ENCODE measurements at places on chromosomes 1 and 21. TPM values are rescaled to one million over a fixed set of nuclear protein-coding genes. Genes with fewer than 3 reads are reported as not detected.
A peak's percentile ranks its signal among the peaks of the same experiment; 100 is the strongest.

GRCh38 chr1:199226163-199226562, 587.3 kb downstream of the PTPRC start:
- peak; percentile 22 for DNase-seq

GRCh38 chr1:62230718-62231117, 36.1 kb downstream of the L1TD1 start:
- no peak for DNase-seq

- no peak for DNase-seq
Measured at GRCh38 chr1:170700842-170701615, 37.1 kb downstream of the PRRX1 start.

- DNase-seq = no peak
Measured at GRCh38 chr21:16330082-16330907, 600.5 kb downstream of the USP25 start.

DNA sequence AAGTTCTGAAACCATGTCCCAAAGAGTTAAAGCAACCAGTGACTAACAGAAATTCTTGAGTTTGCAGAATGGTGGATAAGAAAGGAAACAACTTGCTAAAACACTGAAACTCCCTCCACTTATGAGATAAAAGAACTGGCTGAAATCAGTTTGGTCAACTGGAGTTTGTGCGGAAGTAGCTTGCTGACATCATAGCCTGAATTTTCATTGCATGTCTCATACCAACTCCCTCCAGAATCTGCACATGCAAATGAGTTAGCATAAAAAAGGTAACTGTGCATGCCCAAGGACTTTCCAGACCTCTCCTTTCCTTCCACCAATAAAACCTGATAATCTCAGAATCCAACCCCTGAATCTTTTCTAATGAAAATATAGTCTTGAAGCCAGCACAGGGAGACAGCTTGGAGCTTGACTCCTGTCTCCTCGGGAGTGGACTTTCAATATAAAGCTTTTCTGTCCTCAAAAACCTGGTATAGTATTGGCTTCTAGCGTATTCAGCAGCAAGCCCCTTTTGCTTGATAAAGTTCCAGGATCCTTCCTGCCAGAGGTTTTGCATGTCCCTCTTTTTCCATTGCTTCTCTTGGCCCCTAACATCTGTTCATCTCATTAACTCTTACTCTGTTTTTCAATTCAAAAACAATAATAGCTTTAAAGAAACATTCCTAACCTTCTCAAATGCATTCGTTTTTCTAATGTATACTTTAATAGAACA, 785.8 kb upstream of the ADGRL4 start:
- no peak for DNase-seq

DNA sequence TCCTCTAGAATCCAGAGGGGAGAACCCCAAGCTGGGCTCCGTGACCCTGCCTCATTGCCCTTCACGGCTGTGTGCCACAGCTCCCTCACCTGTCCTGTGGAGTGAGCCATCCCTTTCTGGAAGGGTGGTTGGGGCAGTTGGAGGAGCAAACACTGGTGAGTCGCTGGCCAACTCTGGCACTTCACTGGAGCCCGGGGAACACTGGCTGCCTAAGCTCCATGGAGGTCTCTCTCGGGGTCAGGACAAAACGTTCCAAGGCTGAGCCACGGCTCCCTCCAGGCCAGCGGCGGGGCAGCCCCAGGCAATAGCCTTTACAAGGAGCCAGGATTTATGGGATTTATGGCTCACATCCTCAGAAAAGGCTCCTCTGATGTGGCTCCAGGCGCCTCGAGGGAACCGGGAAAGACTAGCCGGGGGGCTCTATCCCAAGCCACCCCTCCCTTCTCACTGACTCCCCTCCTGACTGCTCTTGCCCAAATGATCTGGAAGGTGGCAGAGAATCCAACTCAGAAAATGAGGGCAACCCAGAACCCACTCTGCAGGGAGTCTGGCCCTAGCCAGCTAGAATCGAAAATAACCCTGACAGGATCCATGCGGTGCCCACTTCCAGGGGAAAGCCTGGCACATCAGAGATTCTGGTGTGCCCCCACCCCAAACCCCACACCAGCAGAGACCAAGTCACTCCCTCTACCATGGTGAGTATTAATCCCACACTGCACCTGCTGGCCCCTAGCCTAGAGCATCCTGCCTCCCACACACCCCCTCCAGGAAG, 75.2 kb downstream of the GLIS1 start:
- no peak for DNase-seq

- no peak for DNase-seq
Measured at GRCh38 chr1:31574749-31575368, 1.5 kb upstream of the TINAGL1 start.

- peak; percentile 64 for DNase-seq
Measured at GRCh38 chr1:221725735-221726672, 15.9 kb downstream of the DUSP10 start.

DNA sequence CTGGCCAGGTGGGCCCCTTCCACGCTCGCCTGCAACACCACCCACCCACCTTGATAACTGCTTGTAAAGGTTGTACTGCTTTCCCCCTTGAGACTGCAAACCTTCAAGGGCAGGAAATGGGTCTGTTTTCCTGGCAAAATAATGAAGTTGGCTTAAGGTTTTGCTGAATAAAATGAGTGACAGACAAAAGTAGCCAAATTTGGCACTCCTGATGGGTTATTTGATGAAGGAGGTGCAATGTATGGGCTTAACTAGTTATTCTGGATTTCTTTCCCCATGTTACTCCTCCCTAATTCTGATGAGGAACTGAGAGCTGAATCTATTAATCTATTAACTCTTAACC, 14.6 kb upstream of the HLCS start:
- no peak for DNase-seq

DNA sequence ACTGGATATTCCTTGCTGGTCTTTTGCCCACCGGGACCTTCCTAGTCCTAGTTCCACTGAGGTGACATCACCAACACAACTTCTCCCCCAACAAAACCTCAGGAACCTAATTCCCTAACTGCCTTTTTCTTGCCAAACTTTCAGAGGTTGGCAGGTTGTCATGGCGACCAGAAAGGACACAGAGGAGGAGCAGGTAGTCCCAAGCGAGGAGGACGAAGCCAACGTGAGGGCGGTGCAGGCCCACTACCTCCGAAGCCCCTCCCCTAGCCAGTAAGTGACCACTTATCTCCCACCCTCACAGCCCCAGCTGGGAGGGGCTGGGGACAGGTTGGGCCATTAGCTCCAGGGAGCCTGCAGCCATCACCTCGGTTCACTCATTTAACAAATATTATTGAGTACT, 815 bp downstream of the STYXL2 start:
- DNase-seq = no peak

DNA sequence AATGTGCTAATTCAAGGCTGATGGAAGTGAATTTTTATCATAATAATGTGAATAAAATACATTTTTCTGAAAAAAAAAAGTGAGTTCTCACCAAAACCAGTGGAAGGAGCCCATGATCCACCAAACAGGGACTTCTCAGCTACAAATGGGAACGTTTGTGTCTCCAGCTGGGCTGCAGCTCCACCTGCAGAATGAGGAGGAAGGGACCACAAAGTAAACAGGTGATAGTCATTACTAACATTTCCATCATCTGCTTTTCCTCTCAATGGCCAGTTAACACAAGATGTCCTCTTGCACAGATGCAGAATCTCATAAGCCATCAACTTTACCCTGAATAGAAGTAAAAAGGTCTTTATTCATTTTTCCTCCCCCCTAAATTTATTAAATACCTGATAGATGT, 246.2 kb downstream of the MRPL39 start:
- DNase-seq = no peak

GRCh38 chr1:222777463-222777862, 37.4 kb upstream of the DISP1 start:
- no peak for DNase-seq

GRCh38 chr1:156461781-156462647, 38.6 kb downstream of the MEF2D start:
- no peak for DNase-seq

DNA sequence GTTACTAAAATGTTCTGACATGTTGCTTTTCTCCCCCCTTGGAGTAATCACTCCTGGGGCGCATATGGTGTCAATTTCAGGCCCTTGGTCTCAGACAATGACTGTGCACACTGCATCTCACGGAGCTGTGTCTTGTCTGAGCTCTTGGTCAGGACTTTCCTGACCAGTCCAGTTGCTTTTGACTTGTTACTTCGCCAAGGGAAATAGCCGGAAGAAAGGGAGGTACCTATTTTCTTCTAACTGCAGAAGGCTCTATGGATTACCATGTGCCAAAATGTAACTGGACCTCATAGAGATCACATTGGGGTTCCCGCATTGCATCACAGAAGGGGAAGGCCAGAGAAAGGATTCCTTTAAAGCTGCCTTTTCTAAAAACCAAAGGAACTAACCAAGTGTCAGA, 68.6 kb downstream of the SPAG17 start:
- DNase-seq = no peak

- DNase-seq = no peak
Measured at GRCh38 chr1:206521694-206522402, 14.5 kb downstream of the RASSF5 start.

DNA sequence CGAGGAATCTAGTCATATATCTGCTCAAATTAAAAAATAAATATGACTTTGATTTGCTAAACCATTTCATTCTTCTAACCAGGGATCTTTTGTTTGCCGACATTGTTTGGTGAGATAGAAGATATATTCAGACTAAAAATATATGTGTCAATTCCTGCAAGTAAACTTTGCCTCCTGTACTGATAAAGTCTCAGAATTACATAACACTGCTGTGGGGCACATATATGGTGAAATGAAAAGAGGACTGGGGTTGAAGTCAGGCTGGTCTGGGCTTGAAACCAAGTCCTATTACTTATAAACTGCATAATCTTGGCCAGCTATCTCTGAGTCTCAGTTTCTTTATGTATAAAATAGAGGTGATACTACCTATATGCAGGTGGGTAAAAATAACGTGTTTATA, 9.8 kb downstream of the SCMH1 start:
- no peak for DNase-seq

DNA sequence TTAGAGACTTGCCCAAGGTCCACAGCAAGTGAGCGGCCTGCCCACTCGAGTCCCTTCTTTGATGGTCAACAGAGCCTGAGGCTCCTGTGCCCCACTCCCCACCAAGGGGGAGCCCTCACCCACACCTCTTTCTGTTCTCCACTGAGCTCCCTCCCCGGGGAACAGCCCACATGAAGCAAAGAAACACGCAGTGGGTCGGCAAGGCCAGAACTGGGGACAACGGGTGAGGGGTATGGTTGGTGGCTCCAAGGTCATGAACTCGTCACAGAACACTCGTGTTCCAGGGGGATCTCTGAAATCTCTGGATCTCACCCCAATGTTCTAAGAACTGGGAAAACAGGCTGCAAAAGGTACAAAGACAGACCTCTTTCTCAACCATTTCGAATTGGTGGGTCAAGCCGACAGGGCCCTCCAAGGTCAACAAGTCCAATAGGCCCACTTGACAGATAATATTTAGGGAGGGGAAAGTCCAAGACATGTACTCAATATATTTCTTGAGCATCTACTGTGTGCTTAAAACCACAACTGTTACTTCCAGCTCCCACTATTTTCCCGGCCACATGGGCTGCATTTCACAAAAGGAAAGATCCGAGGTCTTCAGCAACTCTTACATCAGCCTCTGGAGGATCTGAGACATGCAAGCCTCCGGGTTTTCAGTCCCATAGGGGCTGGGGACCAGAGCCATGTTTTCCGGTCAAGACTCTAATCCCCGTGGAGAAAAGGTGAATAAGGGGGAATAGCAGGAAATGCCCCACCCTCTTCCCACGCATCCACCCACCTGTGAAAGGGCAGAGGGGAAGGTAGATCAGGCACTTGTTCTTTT, 1.1 kb upstream of the RAP1GAP start:
- DNase-seq = no peak

DNA sequence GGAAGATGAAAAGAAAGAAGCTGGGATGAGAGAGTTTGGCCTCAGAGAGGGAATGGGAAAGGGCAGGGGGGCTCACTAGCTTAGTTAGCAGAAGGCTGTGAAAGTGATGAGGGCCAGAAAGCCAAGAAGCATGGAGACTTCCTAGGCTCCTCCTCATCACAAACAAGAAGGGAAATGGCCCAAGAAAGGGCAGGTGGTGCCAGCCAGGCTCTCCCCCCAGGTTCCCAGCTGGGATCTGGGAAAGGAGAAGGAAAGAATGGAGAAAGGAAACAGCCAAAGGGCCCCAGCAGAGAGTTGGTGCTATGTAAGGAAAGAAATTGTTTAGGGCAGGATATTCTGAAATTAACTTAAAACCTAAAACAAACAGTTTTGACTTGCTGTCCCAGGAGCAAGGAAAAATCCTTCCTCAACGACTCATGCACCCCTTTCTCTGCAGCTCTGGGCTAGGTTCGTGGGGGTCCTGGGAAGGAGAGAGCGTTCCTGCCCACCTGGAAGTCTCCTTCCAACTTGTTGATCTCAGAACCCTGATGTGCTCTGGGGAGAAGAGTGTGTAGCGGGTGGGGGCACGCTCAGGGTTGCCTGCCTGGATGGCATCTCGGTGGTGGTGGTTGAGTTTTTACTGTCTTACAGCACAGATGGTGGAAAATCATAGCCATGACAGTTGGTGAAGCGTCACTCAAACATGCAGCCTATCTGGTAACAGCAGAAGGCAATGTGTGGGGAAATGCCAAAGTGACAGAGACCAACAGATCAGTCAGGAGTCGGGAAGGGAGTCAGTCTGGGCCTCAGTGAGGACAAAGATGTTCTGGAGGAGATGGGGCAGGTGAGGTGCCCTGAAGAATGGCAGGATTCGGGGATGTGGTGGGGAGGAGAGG, 147.3 kb downstream of the CLIC6 start:
- no peak for DNase-seq

DNA sequence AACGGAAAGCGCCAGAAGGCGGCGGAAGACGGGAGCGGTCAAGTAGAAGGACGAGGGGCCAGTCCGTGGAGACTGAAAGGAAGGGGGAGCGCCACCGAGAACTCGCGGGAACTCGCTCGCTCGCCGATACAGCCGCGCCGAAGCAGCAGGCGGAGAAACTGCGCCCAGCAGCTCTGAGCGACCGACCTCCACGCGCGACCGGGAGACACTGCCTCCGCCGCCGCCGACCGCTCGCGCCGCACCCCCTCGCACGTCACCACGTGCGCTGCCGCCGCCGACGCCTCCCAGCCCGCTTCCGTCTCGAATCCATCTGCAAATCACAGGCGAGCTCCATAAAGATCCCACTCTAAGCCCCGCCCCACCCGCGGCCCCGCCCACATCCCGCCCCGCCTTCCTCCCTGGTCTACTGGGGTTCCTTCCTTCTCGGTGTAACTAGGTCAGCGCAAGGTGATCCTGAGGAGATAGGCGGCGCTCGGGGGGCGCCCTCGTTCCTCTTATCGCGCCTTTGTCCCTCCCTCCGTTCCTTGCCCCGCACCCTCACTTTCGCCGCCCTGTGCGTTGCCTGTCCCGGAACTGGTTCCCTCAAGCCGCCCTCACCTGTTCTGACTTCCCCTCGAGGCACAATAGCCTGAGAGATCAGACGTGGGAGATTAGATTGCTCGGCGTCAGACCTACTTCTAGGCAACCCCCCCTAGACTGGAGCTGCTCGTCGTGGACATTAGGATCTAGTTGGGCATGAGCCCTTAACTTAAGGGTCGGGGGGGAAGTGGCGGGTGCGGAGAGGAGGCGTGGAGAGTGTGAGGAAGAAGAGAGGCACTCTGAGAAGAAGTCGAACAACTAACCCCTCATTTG, at the start of gene IVNS1ABP:
IVNS1ABP (minus strand) TSS at position 210 of the 852 bp plus-strand sequence. CDS start 7,750 bp downstream, outside the sequence.
- peak; percentile 96 for DNase-seq

GRCh38 chr1:153741986-153742385, 14.1 kb downstream of the INTS3 start:
- no peak for DNase-seq

PAPPA2 gene
- polyA plus RNA-seq = not detected

CD53 gene
- 1,052 TPM for polyA plus RNA-seq

MIS18A gene
- polyA plus RNA-seq = 13.3 TPM

ANXA9 gene
- polyA plus RNA-seq = not detected

VHLL gene
- polyA plus RNA-seq = not detected

S100A12 gene
- not detected for polyA plus RNA-seq

GJA9 gene
- not detected for polyA plus RNA-seq

MAEL gene
- polyA plus RNA-seq = not detected

HCN3 gene
- 0.15 TPM for polyA plus RNA-seq

MCL1 gene
- polyA plus RNA-seq = 184 TPM

All from CD4-positive, CD25-positive, alpha-beta regulatory T cell (primary cell).